SK-N-SH (cell line): ENCODE measurements at places on chromosomes 13 and 19. TPM values are rescaled to one million over a fixed set of nuclear protein-coding genes. Genes with fewer than 3 reads are reported as not detected.
A peak's percentile ranks its signal among the peaks of the same experiment; 100 is the strongest.

DNA sequence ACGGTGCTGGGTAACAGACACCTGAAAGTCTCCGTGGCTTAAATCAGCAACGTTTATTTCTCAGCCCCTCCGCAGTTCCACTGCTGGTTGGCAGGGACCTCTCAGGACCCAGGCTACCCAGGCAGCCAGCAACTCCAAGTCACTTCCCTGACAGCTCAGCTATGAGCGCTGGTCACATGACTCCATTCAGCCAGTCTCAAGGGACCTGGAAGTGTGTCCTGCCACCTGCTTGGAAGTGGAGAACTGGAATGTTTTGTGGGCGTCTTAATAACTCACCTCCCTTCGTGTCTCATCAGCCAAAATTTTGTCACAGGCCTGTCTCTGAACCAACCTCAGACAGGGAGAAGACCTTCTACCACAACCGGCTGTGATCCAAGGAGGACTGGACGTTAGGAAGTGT lies 72.8 kb downstream of the DPF1 start:
- no peak for DNase-seq

DNA sequence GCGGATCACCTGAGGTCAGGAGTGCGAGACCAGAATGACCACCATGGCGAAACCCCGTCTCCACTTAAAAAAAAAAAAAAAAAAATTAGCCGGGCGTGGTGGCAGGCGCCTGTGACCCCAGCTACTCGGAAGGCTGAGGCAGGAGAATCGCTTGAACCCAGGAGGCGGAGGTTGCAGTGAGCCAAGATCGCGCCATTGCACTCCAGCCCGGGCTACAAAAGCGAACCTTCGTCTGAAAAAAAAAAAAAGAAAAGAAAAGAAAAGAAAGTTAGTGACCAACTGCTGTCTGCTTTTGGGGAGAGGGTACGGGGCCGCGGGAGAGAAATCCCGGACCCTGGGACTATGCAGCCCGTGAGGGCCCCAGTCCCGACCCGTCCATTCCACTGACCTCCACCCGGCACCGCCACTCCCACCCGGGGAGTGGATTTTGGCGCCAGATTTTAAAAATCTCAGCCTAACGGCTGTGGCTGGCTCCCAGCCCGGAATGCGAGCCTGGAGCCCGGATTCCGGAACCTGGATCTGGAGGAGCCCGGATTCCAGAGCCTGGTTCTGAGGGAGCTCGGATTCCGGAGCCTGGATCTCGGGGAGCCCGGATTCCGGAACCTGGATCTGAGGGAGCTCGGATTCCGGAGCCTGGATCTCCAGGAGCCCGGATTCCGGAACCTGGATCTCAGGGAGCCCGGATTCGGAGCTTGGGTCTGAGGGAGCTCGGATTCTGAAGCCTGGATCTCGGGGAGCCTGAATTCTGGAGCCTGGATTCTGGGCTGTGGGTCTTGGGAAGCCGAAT lies 6.1 kb upstream of the LMNB2 start:
- peak; percentile 84 for DNase-seq

DNA sequence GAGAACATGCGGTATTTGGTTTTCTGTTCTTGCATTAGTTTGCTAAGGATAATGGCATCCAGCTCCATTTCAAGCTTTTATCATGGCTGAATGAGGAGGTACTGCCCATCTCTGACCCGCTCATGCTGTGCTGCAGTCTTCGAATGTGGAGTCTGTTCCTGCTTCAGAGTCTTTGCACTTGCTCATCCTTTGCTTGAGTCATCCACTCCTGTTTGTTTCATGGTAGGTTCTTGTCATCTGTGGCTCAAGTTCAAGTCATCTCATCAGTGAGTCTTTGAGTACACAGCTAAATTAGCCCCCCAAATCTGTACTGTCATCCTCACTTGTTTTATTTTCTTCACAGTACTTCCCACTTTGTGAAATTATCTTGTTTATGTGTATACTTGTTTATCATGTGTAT lies 5.4 kb downstream of the UCHL3 start:
- DNase-seq, result no peak

- no peak for DNase-seq
These were observed 261.3 kb downstream of the ATP8A2 start for GRCh38 chr13:25633093-25633492.

DNA sequence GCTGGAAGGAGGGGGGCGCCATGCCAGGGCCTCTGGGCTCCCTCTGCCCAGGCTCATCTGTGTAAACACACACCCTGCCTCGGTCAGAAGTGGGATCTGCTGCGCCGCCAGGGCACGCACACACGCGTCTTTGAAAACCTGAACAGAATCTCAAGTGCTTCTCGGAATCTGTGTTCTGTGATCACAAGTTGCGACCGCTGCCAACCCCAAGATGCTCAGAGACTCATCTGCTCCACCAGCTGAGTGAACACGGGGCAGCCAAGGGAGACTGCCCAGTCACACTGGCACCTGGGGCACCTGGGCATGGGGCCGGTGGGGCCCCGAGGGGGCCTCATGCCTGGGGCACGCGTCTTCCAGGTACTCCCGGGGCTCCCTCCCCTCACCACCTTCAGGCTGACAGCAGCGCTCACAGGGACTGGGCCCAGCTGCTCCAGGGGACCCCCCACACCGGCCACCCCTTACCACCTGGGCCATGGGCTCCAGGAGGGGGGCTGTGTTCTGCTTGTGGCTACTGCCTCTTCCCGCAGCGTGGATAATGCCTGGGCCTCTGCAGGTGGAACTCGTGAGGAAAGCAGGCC lies 59.0 kb downstream of the KLF2 start:
- DNase-seq, result no peak

DNA sequence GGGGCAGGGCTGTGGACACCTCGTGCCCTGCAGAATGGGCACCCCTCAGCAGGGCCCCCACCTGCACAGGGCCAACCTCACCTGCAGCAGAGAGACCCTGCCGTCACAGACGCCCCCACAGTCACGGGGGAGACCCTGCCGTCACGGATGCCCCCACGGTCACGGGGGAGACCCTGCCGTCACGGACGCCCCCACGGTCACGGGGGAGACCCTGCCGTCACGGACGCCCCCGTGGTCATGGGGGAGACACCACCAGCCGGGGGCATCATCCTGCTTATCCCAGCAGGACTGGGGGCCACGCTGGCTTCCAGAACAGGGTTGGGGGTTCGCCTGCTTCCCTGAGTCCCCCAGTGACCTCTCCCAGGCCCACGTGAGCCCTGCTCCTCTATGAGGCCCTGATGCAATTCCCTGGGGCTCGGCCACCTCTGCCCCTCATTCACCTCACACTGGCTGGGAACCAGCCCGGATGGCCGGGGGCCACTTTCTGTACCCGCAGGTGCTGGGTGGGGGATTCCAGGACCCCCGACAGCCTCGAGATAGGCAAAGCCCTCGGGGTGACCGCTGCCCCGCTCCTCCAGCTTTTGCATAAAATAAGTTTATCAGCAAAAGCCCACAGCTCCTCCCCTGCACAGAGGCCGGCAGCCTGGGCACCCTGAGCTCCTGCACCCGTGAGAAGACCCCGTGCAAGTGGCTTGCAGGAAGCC lies 23.6 kb downstream of the SBNO2 start:
- DNase-seq, result no peak

GRCh38 chr13:34412817-34413375 lies 529.2 kb upstream of the NBEA start:
- no peak for DNase-seq

DNA sequence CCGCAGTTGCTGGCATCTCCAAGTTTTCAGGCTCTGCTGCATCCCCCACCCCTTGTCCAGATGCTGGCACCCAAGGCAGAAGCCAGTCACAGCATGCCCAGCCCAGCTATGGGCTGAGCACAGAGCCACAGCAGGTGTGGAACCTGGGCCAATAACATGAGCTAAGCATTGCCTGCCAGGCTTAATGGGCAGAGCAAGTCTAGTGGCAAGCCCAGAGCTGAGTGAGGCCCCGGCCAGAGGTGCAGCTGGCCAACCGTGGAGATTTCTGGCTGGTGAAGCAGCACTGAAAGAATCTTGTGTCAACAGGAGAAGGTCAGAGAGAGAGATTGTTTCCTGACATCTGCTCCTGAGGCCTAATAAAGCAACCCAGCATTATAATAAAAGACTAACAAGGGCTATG lies 111.0 kb downstream of the B3GLCT start:
- DNase-seq, result no peak

DNA sequence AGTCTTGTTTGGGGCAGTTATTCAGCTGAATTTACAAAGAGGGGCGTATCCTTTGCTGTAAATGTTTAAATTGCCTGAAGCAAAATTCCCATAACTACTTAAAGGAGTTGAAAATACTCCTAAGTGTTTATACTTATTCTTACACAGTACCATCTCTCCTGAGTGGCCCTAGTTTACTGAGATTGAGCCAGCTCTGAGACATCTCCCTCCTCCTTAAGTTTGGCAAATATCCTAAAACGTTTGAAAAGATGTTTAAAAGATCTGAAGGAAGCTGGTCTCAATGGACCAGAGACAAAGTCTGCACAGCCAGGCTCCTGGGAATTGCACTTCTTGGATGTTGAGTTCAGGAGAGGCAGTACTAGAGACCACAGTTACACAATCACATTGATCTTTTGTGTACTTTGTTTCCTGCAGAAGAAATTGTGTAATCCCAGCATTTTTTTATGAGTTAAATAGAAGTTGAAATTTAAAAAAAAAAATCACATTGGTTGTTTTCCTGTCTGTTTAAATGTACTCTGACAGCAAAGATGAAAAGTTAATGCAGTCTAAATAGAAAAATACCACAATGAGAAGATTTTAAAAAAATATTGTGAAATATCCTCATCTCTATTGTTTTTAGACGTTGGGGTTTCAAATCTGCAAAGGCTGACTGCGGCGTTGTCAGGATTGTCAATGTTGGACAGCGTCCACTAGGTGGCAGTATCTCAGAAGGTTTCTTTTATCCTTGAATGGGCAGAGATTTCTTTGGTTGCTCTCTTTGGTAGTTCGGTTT lies 20.7 kb downstream of the TNFSF11 start:
- peak; percentile 58 for DNase-seq

DNA sequence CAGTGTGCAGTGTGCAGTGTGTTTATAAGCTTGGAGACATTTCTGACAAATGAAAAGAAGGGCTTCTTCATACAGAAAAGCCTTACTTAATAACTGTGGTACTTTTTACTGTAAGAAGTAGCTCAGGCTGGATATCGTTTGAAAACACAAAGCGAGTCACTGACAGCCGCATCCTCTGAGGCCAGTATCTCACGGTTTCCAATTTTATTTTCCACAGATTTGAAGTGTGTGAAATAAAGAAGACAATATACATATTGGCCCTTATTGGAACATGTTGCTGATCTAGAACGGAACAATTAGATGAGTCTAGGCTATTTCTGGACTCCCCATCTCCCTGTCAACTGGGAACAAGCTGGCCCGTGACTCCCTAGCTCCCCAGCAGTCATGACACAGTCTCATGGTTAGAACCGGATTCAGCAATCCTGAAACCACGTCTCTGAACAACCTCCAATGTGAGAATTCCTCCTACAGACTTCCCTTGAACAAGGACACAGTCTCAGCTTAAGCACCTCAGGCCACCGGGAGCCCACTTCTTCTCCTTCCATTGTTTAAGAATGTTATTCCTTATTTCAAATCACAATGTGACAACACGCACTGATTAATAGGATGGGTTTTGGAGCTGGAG lies 484.5 kb downstream of the COG6 start:
- DNase-seq, result no peak

DNA sequence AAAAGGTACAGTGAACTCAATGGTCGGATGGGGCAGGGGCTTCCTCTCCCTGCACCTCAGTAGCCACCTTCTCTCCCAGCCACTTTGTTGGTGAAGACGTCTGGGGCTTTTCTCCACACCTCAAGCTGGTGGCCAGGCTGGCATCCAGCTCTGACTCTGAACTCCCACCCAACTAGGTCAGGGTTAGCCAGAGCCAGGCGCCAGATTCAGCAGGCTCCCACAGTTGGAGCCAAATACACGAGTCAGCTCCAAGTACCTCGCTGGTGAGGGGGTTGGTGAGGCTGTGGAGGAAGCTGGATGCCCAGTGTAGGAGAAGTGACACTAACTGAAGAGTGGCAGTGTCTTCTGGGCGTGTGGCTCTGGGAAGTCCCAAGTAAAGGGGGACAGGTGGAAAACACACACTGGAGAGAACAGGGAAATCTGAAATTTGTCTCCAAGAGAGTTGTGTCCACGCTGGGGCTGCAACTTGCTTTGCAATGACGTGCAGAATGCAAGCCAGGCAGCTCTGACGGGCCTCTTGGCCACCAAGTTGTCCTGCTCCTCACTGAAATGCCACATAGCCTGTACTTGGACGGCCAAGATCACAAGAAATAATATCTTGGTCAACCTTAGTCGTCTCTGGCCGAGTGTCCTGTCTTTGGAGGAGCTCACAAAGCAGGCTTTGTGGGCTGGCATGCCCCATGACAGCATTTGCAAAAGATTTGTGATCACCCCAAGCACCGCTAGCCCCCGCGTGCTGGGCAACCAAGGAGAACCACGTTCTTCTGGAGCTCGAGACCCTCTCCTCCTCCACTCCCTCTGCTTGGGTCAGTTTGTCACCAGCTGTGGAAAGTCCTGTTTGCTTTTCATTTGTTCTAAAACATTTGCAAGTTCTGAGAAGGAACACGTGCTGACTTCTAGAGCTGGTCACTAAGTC lies 18.1 kb downstream of the SLC7A1 start:
- DNase-seq, result no peak

DNA sequence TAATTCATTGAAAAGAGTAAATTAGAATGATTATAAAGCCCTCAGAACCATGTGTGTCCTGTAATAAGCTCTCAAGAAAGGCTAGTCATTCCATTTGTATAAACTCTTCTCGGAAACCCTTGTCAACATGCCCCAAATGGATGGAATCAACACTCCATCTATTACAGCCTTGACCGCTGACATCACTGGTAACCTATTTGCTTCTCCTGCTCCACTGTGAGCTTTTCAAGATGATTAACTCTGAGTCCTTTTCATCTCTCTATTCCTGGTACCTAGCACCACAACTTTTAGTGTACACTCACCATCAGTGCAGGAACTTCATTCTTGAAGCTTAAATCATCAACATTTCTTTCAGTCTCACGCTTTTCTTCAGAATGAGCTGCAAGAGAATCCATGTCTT lies 612.0 kb downstream of the DCT start:
- no peak for DNase-seq

DNA sequence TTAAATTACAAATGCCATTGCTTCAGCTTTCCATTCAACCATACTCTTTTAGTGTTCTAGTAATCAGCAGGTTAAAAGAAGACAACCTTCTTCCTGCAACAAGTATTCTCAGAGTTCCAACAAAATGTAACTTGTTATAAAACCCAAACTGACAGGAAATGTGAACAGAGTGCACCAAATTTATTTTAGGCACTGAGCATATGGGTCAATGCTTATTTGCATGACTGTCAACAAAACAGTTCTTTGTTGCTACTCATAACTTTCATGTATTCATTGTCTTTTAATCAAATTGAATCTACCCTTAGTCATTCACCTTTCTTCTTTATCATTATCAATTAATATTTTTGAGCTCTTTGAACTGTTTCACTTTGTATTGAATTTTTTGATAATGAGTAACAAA lies 554.1 kb downstream of the DACH1 start:
- no peak for DNase-seq

Gene PSG3
- polyA plus RNA-seq, result 0.07 and 0.10 TPM in 2 replicates

Gene IGSF23
- 0.08 and 0.10 TPM in 2 replicates for polyA plus RNA-seq

Gene SMIM17
- polyA plus RNA-seq, result 0.05 and 0.06 TPM in 2 replicates

Gene PVR
- 90.2 and 90.8 TPM in 2 replicates for polyA plus RNA-seq

Gene LHB
- polyA plus RNA-seq, result 0.13 and 0.23 TPM in 2 replicates

Gene ITGBL1
- polyA plus RNA-seq, result 78.7 and 90.0 TPM in 2 replicates

Gene SERPINE3
- not detected in 2 replicates for polyA plus RNA-seq

Gene ANKLE1
- 2.2 and 2.6 TPM in 2 replicates for polyA plus RNA-seq

Gene ZNF208
- polyA plus RNA-seq, result not detected in 2 replicates
